ENCODE measurements at places on chromosomes 12 and 14.

DNA sequence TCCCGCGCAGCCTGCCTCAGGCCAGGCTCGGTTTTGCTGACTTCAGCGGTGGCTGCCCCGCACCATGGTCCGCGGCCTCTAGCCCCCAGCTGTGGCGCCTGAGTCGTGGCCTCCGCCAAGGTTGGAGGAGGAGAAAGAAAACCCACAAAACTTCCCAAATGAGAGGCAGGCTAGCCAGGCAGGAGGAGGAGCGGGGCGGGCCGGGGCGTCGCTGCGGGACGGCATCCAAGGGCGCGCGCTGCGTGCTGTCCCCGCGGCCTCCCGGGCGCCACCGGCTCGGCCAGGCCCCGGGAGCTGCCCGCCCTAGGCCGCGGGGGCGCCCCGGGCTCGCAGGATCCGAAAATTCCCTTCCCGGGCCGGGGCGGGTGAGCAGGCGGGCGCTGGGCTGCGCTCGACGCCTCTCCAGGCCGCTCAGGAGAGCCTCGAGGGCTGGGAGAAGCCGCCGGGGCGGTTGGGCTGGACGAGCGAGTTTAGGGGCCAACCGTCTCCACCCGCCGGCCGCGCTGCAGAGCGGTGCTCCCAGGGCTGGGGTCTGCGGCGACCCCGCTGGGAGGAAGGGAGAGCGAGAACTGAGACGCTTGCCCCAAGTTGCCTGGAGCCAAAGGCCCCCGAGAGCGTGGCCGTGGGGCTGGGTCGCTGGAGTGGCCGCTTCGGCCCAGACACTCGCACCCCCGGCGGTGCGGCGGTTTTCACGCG is at the start of gene EFS:
Gene EFS, minus strand, starts transcription at position 137 of the 696 bp plus-strand sequence. CDS start 147 bp downstream, outside the sequence.
- DNase-seq, result no peak

GRCh38 chr12:2539938-2540337 is 254.8 kb upstream of the FKBP4 start:
- no peak for DNase-seq

DNA sequence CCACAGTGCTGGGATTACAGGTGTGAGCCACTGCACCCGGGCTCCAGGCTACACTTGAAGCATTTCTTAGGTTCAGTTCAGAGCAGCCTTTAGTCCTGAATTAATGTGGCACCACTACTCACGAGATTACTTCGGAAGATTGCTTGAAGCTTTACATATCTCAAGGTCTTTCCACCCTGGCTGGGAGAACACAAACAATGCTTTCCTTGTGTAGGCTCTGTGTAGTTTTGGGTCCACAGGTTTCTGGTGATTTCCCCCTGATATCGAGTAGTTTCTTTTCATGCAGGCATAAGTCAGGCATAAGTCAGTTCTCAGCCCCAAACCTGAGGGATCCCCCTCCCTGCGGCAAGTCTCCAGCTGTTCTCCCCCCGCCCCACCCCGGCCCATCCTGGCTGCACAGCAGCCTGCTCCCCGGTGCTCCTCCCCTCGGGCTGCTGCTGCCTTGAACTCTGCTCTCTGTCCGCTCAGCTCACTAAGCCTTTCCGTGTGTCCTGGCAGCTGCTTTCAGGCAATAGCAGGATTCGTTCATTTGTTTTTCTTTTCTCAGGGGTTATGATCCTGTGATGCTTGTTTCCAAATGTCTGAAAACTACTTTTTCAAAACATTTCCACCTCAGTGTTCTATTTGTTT is 417.7 kb downstream of the TMEM121 start:
- no peak for DNase-seq

GRCh38 chr14:61861320-61861865 is 99.2 kb downstream of the SNAPC1 start:
- no peak for DNase-seq

DNA sequence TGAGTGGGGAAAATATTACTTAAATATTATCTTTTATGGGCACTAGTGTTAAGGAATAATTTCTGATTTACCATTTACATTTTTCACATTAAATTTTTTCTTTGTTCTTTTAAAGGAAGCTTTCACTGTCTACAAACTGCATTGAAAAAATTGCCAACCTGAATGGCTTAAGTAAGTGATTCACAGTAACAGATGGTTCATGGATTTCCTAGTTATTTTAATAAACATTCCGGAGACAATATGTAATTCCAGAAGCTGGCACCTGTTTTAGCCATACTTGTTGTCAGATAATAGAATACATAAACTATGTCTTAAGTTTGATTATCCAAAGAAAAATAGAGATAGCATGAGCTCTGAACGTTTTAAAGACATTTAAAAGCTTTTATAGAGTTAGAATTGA is 17.1 kb downstream of the DNAL1 start:
- peak; percentile 8 for DNase-seq

GRCh38 chr12:89901906-89902642 is 193.4 kb upstream of the ATP2B1 start:
- DNase-seq, result no peak

DNA sequence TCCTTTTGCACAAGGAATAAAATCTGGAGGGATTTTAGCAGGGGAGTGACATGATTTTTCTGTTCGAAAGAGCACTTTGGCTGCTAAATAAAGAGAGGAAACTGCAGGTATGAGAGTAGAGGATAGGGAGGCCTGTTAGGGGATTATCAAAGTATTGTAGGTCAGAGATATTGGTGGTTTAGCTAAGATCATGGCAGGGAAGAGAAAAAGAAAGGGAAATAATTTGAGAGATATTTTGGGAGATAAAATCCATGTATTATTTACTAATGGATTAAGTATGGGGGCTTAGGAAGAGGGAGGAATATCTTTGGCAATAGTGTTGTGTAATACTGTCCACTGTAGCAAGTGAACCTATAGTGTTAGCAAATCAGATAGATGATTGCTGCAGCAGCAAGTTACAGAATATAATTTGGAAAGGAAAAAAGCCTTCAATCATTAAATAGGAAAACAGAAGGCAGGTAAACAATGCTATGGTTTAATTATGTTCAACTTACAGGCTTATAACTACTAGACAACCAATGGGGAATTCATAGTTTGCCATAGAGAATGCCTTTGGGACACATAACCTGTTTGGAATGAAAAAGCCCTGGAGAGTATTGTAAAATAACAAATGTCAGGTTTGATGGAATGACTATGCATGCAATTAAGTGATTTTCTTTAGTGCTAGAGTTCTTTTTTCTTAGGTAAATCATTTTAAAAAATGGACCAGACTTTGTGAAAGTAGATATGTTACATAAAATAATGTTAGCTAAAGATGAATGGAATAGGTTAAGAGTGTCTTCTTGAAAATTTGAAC is 50.5 kb downstream of the ADIPOR2 start:
- DNase-seq, result no peak

DNA sequence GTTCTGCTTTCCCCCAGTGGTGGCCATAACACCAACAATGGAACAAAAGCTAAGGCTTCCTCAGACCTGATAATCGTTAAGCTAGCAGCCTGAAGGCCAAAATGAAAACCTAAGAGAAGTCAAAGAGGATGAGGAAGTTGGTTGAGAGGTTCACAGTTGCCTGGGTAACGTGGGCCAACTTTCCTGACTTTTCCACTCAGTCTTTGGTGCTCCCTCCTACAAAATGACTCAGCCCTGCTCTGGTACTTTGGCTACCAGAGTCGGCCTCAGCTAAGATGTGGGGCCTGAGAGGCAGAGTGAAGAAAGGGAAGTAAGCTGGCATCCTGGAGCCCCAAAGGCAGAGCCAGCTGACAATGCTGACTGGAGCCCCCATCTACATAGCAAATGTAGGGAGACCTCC is 14.9 kb upstream of the FKBP11 start:
- DNase-seq, result no peak

GRCh38 chr14:102761206-102761605 is 16.0 kb upstream of the TRAF3 start:
- DNase-seq, result no peak

DNA sequence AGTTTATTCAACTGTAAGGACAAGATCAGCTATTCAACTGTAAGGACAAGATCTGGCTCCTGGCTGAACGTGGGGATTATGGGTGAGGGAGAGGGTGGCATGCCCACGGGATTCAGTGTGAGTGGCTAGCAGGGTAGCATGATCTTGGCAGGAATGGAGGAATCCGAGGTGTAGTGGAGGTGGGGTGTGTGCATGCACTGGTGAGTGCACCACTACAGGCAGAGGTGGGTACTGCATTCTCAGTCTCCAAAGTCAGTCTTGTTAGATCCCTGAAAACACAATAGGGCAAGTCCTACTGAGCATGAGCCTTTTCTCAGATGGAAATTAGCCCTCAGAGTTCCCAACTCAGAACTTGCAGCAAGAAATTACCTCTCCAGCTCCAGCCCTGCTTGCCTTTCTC is 32.2 kb upstream of the DCD start:
- no peak for DNase-seq

DNA sequence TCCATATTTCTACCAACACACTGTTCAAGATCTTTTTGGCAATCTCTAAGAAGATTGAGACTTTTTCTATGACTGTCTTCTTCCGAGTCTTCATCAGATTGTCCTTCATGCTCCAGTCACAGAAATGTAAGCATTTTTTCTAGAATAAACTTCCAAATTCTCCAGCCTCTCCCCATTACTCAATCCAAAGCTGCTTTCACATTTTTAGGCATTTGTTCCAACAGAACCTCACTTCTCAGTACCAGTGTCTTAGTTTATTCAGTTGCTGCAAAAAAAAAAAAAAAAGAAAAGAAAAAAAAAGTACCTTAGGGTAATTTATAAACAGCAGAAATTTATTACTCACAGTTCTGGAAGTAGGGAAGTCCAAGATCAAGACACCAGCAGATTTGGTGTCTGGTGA is 290.8 kb upstream of the NOVA1 start:
- DNase-seq, result no peak

- no peak for DNase-seq
These were observed 2.3 kb downstream of the HDAC7 start for GRCh38 chr12:47817272-47818006.

DNA sequence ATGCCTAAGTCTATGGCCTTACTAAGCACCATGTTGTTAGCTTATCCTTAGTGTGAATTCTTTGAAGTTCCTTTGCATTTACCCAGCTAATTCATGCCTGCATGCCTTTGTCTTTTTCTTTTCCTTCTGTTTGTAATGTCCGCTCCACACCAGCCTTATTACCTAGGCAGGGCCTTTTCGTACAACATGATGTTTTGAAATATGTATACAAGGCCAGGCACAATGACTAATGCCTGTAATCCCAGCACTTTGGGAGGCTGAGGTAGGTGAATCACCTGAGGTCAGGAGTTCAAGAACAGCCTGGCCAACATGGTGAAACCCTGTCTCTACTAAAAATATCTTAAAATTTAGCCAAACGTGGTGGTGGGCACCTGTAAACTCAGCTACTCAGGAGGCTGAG is 1636.5 kb upstream of the SEL1L start:
- DNase-seq, result no peak

DNA sequence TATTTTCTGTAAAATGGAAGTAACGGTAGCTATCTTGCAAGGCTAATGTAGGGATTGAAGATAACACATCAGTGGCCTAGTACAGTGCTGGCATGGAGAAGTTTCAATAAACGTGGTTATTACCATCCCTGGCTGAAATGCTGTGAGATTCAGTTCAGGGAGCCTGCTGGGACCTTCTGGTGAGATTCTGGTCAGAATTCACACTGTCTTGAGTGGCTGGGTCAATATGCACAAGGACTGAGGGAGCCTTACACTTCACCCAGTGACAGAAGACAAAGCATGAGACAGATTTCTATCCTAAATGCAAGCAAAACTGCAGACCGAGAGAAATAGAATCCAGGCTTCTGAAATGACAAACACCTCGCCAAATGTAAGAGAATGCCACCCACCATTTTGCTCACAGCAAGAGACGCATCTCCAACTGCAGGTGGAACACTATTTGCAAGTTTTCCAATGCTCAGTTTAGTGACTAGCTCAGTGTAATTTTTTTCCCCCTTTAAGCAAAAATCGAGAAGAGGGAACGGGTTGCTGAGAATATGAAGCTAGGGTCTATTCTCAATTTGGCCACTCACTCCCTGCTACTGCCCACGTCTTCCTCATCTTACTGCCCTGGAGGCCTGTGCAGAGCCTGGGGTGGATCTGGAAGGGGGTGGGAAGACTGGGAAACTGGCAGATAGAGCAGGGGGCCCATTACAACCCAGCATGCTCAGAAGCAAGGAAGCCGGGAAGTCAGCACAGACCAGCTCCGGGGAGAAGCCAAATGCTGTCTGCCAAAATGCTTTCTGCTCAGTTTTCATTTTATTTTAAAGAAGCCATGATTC is 201.3 kb downstream of the TTC7B start:
- DNase-seq, result no peak

- DNase-seq, result no peak
These were observed 5.6 kb downstream of the TBX5 start for GRCh38 chr12:114400361-114400811.

GRCh38 chr14:100290607-100291304 is 15.5 kb downstream of the SLC25A29 start:
- no peak for DNase-seq

DNA sequence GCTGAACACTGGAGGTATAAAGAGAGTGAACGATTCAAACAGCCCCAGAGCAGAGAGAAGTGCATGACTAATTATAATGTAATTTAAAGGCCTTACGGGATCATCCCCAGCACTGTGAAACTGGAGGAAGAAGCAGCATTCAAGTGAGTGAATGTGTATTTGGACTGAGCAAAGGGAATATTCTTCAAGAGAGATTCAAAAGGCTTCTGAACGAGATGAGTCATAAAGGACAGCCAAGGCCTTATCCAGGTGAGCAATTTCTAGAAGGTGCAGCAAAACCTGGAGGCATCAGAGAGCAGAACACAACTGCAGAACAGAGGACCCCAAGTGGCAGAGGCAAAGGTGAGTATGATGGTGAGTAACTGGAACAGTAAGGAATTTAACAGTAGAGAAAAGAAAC is 127.2 kb downstream of the BCAT1 start:
- DNase-seq, result no peak

- no peak for DNase-seq
These were observed 448.5 kb downstream of the BCAT1 start for GRCh38 chr12:24500421-24500820.

DNA sequence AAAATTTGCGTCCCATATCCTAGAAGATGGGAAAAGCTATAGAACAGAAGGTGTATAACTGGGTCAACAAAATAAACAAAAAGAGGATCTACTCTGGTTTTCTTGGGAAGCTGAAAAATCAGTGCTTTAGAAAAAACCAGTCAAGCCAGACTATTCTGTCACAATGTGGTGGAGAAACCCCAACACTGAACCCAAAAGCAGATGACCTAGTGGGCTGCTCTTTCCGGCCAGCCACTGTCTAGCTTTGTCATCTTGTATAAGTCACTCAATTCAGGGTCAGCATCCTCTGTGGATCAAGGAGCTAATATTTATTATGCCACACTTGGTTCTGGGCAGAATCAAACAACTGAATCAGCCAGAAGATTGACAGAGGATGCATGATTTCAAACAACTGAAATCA is 26.6 kb upstream of the TMCC3 start:
- no peak for DNase-seq

- DNase-seq, result no peak
These were observed 368.0 kb downstream of the FUT8 start for GRCh38 chr14:65780566-65780965.

GRCh38 chr12:74915718-74916117 is 293.9 kb downstream of the KCNC2 start:
- DNase-seq, result no peak

GRCh38 chr12:1691123-1692007 is 495 bp downstream of the ADIPOR2 start:
- no peak for DNase-seq
